ENCODE measurements at places on chromosomes 16 and 17.

DNA sequence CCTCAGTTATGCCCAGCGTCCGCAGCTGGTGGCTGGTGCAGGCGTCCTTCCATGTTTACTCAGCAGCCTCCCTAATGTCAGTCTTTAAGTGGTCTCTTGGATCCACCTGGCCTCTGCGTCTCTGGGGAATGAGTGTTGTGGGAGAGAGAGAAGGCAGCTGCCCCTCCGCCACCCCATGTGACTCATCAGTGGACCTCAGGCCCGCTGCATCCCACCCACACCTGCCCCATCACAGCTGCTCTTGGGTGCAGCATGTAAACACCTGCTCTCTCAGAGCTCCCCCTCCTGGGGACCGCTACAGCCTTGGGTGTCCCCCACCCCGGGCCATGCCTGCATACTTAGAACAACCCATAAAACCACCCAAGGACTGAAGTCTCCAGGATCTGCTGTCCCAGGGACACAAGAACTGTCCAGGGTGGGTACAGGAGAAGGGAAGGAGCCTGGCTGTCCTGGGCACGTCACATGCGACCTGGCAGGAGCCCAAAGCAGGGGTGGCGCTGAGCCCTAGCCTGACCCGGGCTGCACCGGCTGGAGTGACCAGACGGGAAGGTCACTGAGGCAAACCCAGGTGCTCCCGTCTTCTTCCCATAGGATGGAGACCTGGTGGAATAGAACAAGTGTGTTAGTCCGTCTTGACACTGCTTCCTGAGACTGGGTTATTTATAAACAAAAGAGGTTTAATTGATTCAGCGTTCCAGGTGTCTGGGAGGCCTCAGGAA, 4.2 kb downstream of the C16orf90 start:
- no peak for DNase-seq

DNA sequence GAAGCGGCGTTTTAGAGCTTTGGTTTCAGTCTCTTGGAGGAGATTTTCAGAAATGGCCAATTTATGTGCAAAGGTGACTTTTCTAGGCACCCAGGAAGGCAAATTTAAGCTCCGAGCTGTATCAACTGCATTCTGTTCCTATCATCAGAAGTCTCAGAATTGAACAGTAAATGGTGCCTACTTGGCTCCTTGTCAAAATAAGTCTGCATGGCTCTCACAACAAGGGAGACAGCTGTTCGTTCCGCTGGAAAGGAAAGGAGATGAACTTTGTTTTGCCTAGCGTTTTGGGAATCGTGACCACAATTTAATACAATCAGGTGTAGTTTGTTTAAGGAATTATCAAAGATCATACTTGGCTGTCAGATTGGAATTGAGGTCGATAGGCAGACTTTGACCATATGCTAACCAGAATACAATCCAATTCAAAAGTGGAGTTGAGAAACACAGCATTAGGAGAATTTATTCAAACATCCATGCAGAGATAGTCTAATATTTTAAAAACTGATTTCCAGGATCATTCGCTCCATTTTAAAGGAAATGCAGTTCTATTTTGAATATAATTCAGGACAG, 139.4 kb downstream of the CPPED1 start:
- no peak for DNase-seq

GRCh38 chr16:83744441-83744981, 63.3 kb upstream of the HSBP1 start:
- DNase-seq: no peak

DNA sequence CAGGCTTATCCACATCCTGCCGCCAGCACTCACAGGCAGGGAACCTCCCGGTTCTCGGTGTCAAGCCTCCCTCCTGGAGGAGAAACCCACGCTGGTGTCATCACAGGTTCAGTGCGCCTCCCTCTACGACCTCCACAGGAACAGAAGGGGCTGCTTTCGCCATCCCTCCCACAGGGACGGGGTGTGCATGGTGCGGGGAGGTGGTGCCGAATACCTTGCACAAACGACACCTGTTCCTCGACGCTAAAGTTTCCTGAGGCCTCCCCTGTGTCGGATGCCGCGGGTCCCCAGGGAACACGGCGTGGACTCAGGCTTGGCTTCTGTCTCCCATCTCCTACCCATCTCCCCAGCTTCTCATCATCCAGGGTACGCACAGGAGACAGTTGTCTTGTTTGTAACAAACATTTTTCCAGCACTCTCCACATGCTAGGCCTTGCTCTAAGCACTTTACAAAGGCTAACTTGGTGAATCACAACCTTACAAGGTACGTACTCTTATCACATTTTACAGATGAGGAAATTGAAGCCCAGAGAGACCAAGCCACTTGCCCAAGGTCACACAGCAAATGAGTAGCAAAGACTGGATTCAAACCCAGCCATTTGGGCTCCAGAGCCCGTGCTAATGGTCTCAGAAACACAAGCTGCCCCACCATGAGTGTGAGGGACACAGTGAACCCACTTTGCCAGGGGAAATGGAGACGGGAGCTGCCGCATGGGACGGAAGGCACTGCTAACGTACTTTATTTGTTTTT, 271.6 kb downstream of the C16orf95 start:
- no peak for DNase-seq

- DNase-seq: no peak
These were observed 38.8 kb downstream of the WSCD1 start for GRCh38 chr17:6108987-6109386.
